GM23248 (cell line): ENCODE measurements at places on chromosomes 11 and 22. TPM values are rescaled to one million over a fixed set of nuclear protein-coding genes. Genes with fewer than 3 reads are reported as not detected.

DNA sequence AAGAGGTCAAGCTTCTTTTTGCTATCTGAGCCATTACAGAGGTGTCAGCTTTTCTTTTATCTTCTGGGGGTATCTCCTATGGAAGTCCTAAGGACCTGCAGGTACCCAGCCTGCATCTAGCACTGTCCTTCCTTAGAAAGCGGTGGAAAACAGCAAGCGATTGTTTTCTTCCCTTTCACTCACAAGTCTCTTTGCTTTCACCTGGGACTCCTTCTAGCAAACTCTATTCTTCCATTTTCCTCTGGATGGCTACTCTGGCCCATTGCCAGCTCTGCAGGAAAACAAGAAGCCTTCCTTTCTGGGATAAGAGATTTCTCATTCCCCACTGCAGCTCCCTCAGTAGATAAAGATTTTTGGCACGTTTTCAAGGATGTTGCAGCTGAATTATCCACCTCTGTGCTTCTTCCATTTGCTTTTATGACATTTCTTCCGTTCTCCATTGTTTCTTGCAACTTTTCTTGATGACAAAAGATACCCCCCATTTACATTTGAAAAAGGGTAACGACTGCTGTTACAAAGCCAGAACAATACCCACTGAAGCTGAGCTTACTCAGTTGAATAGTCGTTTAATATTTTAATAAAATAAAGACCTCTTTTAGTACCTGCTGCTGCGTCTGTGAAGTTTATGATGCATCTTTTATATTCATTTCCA, 40.2 kb upstream of the BDNF start:
- H3K27ac ChIP-seq = no peak overlapping the region
- peak; percentile 1 for DNase-seq
- H3K36me3 ChIP-seq = no peaks in the 10 kb centered on the region
- H3K4me3 ChIP-seq = no peak overlapping the region
- 0 out of 2 replicates have a peak, but pooled peaks cover 5% of the 10 kb centered on the region for H3K27me3 ChIP-seq

CRYBB3 gene
- not detected in 2 replicates for total RNA-seq

CHADL gene
- total RNA-seq = 0.22 and 1.1 TPM in 2 replicates

SYT7 gene
- 1.5 and 1.9 TPM in 2 replicates for total RNA-seq

- no peak overlapping the region for H3K4me3 ChIP-seq
- peaks cover 8% of the 10 kb centered on the region for H3K4me1 ChIP-seq
- no peaks in the 10 kb centered on the region for H3K27me3 ChIP-seq
- DNase-seq = no peak
- H3K36me3 ChIP-seq = no peaks in the 10 kb centered on the region
Measured at GRCh38 chr11:79422866-79423265, 18.0 kb downstream of the TENM4 start.

FLRT1 gene
- 0.22 TPM in 1 of 2 replicates, not detected in the other for total RNA-seq

DNA sequence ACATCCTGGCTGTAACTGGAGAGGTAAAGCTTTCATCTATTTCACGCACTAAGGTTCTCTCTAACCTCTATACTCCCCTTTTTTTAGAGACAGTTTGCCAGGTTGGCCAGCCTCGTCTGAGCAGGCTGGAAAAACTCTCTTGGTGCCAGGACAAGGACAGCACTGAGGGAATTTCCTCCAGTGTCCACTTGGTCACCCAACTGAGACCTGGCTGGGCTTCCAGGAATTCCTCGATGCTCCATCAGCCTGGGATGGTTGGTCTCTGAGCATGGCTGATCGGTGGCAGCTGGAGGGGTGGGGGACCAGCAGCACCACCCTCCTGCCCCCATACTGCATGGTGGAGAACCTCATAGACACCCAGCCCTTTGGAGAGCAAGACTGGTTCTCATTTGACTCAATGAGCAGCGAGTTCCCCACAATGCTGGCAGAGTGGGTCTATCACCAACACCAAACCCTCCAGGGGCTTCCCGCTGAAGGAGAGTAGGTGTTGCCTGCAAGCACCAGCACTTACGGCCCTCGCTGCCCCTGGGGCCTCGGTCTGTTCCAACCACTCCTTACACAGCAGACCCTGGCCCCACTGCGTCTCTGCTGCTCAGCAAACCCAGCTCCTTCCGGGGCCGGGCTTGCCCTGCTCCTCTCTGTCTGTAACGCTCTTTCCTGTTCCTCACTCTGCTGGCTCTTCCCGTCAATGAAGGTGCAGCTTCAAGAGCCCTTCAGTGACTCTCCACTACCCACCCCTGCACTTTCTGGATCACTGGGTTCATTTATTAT, 122.2 kb downstream of the ST3GAL4 start:
- no peaks in the 10 kb centered on the region for H3K36me3 ChIP-seq
- H3K4me1 ChIP-seq = peaks cover 5% of the 10 kb centered on the region; the same call in 1 of the 2 replicates
- no peak for DNase-seq
- H3K27me3 ChIP-seq = no peaks in the 10 kb centered on the region
- no peak overlapping the region for H3K27ac ChIP-seq
- no peak overlapping the region for H3K4me3 ChIP-seq

NCAPD3 gene
- 9.0 and 13.3 TPM in 2 replicates for total RNA-seq

DNA sequence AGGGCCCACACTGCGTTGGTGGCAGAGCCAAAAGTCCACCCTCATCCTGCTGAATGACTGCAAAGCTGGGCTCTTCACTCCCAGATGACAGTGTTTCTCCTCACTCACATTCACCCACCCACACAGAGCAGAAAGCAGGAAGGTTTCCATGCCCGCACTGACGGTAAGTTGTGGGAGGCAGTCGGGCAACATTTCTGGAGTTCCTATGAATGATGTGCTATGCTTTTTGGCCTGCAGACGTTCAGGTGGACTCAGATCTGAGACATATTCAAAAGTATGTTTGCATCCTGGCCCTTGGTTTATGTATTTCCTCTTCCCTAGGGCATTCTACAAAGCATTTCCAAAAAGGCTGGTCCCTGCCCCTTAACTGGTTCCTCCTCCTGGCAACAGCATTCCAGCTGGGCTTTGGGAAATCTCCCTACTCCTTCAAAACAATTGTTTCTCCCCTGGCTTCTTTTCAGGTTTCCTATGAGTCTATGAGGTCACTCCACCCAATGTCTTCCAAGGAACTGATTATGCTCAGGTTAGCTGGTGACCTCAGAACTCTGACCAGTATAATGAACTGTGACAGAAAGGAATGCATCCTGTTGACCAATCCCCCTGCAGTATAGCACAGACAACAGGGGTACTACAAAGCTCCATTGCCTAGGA, 36.4 kb downstream of the PACSIN2 start:
- H3K27me3 ChIP-seq = no peaks in the 10 kb centered on the region
- H3K4me3 ChIP-seq = peak overlapping the region; percentile 39
- H3K36me3 ChIP-seq = no peaks in the 10 kb centered on the region
- H3K4me1 ChIP-seq = peaks cover 38% of the 10 kb centered on the region

- peak; percentile 66 for DNase-seq
- peaks cover 44% of the 10 kb centered on the region for H3K27me3 ChIP-seq
- H3K4me3 ChIP-seq = peak overlapping the region; percentile 77
- H3K36me3 ChIP-seq = no peaks in the 10 kb centered on the region
- no peaks in the 10 kb centered on the region for H3K4me1 ChIP-seq
- no peak overlapping the region for H3K27ac ChIP-seq
Measured at GRCh38 chr11:107017433-107018218, 650 bp downstream of the GUCY1A2 start.

- no peaks in the 10 kb centered on the region for H3K36me3 ChIP-seq
- H3K4me3 ChIP-seq = no peak overlapping the region
- peaks cover 2% of the 10 kb centered on the region; the same call in 1 of the 2 replicates for H3K4me1 ChIP-seq
- DNase-seq = peak; percentile 25
- no peak overlapping the region for H3K27ac ChIP-seq
Measured at GRCh38 chr11:14119357-14119756, 156.8 kb downstream of the SPON1 start.

CCDC157 gene
- total RNA-seq = 5.0 and 9.2 TPM in 2 replicates

GRCh38 chr22:46923394-46923793, 160.9 kb downstream of the TBC1D22A start:
- no peaks in the 10 kb centered on the region; the same call in 1 of the 2 replicates for H3K36me3 ChIP-seq
- no peaks in the 10 kb centered on the region for H3K27me3 ChIP-seq
- no peak for DNase-seq
- no peak overlapping the region for H3K27ac ChIP-seq
- no peak overlapping the region for H3K4me3 ChIP-seq
- no peaks in the 10 kb centered on the region for H3K4me1 ChIP-seq
